ENCODE measurements at places on chromosomes 3 and 15.

- DNase-seq = no peak
Measured at GRCh38 chr3:3081381-3082233, 28.6 kb downstream of the IL5RA start.

DNA sequence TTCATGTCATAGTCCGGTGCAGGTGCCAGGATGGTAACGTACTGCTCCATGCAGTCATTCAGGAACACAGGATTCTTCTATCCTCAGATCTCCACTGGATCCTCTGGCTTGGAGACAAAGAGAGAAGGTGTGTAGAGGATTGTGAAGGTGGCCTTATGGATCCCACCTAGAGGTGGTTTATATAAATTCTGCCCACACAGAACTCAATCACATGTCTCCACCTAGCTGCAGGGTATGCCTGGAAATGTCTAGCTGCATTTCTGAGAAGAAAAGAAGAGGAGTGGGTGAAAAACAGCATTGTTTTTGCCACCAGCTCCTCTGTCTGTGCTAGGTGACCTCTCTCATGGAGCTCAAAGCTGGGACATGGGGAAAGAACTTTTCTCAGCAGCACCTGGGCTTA is 478.7 kb downstream of the PDCD6IP start:
- no peak for DNase-seq

DNA sequence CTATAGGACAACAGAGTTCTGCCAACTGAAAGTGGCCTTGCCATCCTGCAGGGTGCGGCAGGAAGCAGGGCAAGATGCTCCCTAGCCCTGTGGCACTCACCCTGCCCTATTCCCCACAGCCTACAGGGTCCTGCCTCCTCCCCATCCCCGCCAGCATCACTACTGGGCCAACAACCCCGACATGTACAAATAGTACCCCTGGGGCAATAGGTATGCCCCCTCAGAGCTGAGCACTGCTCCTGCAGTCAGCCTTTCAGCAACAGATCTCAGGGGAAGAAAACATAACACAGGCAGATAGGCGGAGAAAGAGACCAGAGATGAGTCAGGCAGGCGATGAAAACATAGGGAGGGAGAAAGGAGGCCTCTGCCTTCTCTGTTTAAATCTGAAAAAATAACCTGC is 74.7 kb downstream of the XXYLT1 start:
- DNase-seq = no peak

DNA sequence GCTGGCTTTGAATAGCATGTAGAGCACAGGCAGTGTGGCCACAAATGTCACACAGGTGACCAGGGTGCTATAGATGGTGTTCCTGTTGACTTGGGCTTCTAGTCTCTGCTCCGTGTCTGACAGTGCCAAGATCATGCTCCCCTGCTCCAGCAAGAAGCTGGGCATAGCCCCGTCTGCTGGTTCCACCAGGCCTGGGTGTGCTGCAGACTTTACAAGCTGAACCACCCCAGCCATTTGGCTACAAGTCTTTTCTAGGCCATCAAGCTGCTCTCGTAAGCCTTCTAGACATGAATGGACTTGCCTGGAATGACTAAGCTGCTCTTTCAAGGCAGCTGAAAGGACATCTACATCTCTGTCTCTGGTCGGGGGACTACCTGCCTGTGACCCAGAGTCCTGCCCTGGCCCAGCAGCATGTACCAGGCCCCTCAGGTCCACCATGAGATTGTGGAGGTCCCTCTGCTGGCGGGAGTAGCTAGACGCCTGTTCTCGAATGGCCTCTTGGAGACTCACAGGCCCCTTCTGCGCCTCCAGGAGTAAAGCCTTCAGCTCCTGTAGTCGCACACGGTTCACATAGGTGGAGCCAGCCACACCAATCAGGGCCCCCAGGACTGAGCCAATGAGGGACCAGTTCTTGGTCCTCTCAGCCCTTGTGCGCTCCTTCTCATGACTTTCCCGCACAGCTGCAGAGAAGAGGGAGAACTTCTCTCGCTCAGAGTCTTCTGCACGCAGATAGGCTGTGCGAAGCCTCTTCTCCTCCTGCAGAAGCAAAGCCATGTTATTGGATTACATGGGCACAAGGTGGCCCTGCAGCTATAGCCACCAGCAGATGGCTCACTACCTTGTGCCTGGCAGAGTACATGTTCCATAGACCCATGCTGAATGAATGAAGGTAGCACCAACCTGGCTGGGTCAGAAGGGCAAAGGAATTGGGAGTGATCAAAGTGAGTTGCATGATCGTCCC is 2.8 kb upstream of the PLXNB1 start:
- no peak for DNase-seq

DNA sequence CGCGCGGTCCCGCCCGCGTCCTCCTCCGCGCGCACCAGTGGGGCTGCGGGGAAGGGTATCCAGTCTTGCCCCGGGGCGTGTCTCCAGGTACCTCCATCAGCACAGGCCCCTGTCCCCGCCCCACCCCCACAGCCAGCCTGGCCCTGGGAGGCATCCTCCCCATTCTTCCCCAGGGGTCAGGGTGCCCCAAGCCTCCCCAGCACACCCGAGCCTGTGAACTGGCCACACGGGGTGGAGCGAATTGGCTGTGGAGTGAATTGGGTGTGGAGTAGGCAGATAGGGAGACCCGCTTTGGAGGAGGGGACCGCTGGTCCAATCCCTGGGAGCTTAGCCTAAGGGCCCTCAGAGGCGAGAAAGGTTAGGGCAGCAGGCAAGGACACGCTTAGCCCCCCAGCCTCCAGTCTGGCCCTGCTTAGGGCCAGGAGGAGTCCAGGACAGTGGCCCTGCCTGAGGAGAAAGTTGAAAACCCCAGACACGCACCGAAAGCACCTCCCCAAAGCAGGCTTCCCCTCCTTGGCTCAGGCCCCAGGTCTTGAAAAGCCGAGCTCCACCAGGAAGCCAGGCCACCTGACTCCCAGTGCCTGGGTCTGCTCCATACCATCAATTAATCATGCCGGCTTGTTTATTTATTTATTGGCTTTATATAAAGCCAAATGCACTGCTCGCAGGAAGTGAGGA is 107.7 kb upstream of the SLC6A11 start:
- no peak for DNase-seq

DNA sequence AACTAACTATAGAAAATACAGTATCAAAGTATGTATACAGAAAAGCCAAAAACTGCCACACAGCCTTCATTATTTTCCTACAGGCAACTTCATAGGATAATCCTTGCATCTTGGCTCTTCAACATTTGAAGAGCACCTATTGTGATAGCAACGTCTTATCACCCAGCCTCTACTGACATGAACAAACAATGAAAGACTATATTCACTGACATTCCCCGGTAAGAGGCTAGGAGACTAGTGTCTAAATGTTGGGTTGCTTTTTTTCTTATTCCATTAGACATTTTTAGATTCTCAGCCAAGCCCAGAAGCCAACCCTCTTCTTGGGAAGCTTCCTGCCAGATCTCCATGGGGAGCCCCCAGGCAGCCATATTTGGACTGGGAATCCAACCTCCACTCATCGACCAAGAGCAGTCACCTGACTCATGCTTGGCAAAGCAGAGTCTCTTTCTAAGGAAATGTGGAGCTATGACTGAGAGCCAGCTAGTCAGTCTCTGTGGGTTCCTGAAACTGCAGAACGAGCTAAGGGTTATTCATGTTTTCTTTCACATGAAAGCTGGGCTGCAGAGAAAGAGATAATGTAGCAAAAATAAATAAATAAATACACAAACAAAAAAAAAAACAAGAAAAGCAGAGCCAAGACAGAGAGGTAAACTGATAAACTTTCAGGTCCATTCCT is 227.5 kb downstream of the MAGI1 start:
- DNase-seq = no peak

- DNase-seq = no peak
Measured at GRCh38 chr3:122421101-122421500, 5.2 kb upstream of the WDR5B start.

- no peak for DNase-seq
Measured at GRCh38 chr3:36229496-36229895, 150.8 kb upstream of the STAC start.

DNA sequence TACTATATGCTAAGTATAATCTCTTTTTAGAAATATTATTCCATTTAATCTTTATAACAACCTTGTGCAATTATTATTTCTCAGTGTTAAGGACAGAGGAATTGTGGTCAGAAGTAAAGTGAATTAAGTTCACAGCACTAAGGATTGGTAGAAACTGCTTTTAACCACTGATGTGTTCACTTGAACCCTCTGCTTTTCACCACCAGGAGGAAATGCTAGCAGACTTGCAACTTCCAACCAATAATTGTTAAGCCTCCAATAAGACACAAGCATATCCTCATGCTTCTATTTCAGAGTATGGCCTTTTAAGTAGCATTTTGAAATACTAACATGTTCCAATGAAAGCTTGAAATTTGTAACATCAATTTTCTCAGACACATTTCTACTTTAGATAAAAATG is 527.4 kb downstream of the SI start:
- DNase-seq = no peak

DNA sequence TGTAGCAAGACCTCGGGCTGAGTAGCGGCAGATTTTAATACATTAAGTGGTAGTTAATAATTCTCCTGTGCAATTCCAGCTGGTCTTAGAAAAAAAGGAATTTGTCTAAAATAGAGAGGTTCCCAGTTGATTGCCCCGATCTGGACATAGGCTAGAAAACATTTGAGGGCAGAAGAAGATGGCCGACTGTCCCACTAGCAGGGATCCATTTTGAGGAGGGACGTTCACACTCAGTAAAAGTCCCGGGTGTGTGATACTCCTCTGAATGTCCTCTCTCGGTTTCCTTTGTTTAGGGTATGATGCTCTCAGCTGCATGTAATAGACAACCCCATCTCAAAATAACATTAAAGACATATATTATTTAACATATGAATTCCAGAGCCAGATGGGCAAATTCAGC is 77.9 kb upstream of the OXTR start:
- no peak for DNase-seq

- no peak for DNase-seq
Measured at GRCh38 chr3:115626721-115627120, 3.4 kb downstream of the GAP43 start.

GRCh38 chr3:115830764-115831395 is 207.6 kb downstream of the GAP43 start:
- no peak for DNase-seq

GRCh38 chr15:78208341-78208844 is 26.0 kb downstream of the ACSBG1 start:
- DNase-seq = no peak

DNA sequence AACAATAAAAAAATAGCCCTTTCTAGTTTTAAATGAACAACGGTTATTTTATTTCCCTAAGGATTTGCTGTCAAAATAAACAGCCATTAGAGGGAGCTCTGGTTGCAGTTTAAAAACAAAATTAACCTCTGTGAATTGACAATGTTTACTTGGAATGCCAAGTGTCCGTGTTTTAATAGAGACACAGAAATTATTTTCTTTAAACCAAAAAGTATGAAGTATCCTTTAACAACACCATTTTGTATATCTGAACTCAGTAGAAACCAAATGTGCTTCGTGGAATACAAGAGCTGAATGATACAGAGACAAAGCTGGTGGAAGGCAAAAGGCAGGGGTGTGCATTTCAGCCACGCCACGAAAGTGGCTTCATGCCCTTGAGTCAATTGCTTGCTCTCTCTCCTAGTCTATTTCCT is 74.4 kb downstream of the MOBP start:
- no peak for DNase-seq

DNA sequence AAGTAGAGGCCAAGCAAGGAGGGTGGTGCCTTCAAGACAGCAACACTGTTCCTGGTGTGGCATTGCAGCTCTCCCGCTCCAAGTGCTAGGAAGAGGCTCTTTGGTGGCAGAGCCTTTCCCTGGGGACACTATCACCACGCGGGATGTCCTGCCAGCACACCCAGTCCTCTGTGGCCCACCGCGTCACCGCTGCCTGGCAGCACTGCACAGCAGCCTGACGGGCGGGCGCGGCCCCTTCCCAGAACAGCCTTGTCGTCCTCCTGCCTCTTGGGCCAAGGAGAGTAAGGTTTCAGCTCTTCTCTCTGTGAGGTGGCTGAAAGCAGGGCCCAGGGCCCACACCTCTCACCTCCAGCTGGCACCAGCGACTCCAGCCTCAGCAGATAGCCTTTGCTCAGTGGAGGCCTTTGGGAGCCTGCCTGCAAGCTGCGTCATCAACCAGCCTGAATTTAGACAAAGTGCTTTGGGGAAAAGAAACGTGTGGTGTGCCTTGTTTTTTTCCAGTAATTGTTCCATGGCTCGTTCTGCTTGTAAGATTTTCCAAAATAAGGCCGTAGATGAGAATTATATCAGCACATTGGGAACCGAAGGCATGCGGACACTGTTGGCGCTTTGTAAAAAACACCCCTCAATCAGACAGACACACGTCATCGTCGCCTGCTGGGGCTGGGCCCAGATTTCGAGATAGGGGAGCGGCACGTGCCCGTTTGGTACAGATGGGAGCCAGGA is 65.0 kb downstream of the AAGAB start:
- no peak for DNase-seq

GRCh38 chr3:149494022-149494758 is 19.7 kb downstream of the TM4SF4 start:
- DNase-seq = no peak

DNA sequence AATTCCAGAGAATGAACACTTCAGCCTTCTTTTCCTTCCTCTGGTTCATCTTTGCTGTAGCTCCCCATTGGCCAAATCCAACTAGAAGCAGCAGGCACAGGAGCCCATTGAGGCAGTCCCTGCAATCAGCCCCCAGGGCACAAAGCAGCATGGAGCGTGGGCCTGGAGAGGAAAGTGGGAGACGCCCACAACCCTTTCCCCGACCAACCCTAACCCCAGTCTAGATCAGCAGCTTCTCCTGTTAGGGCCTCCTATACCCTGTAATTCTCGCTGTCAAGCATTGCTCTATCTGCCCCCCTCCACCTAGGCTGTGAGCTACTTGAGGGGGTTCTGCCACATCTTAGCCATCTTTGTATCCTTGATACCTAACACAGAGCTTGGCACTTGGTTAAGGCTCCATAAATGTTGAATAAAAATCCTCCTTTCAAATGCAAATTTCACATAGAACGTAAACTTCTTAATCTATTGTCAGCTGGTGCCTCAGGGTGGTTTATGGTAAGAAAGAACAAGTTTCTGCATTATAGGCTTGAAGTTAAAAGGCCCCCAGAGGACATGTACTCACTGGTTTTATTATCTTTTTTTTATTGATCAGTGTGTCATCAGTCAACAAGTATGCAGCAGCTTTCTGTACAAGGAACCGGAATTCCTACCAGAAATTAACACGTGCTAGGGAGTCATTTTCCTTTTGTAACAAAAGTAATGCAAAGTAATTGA is 97.9 kb upstream of the PFN2 start:
- no peak for DNase-seq

DNA sequence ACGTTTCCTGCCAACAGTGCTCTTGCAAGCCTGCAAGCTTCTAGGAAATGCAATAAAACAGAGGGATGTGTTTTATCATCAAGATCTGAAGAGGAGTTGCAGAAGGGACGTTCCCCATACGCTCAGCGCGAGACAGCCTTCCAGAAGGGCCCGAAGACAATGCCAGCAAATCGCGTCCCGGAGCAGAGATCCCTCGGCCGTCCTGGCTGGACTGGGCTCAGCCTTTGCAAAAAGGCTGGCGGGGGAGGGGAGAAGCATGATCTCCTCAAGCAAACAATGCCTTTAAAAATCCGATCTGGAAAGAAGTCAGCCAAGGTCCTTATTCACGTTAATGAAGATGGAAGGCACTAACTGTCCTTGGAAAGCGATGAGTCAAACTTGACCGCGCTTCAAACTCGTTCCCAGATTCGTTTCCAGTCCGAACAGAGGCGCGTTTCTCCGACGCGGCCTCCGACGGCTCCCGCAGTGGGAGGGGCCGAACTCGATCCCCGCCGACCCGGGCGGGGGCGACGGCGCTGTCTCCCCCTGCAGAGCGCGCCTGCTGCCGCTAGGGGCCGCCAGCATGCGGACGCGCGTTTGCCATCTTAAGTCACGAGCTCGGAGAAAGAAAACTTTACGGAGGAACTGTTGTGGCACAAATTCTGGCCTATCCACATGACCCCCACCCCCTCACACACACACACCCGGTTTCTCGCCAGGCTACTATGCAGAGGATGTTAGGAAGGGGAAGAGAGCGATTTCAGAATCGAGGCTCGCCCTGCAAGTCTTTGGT is 5.5 kb downstream of the BCL6 start:
- DNase-seq = peak; percentile 60
